ENCODE measurements at places on chromosomes 2 and 18.

DNA sequence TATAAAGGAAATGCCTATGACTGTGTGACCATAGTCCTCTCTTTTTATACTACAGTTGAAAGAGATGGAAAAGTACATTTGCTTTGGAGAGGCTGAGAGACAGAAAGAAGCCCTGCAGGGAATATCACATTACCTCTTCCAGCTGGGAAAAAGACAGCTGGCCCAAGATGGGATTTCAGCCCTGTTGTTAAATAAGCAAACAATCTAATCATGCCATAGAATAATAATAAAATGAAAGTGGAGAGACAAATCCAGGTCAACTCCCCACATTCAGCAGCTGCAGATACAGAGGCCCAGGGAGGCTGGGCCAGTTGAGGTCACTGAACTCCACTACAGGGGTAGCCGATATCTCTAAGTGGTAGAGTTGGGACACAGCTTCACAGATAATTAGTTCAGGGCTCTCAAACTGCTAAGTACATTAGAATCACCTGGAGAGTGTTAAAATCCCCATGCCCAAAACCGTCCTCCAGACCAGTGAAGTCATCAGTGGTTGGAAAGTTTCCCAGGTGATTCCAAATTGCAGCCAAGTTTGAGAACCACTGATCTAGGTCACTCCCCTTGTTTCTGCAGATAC, 81.9 kb downstream of the MOGAT1 start:
- DNase-seq: no peak

GRCh38 chr2:8612734-8613179, 69.1 kb upstream of the ID2 start:
- DNase-seq: no peak

DNA sequence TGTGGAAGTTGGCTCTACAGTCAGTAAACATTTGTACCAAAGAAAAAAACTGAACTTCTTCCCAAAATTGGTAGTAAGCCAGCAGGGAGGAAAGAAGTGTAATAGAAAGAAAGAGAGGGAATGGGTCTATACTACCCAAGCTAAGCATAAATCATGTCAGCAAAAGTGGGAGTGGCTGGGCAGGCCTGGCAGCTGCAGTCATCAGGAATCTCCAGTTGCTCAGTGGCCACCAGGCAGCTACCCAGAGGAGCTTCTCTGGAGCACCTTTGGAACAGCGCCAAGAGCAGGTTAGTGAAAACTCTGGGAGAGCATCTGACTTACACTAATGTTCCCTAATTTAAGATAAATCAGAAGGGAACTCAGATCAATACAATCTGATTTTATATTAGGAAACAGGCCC, 14.3 kb downstream of the FRZB start:
- peak; percentile 47 for DNase-seq

DNA sequence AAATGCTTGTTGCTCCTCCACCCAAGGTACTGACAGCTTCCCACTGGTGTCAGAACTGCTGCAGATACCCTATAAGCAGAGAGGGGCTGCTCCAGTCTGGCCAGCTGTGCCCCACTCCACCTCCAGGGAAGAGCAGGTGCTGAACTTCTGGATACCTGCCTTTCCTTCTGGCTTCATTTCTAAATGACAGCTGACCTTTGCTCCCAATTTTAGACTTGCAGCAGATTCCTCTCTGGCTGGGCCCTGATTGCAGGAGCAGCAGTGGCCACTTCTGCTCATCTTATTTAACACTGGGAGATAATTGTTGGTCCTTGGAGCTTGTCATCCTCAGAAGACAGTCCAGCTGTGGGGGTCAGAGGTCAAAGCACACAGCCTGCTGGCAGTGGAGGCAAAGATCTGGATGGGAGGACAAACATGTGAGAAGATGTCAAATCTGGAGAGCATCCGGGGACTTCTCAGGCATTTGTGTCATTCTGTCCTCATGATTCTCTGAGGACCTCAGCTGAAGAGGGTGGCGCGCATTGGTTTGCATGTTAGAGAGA, 38.9 kb downstream of the SETBP1 start:
- DNase-seq: no peak

DNA sequence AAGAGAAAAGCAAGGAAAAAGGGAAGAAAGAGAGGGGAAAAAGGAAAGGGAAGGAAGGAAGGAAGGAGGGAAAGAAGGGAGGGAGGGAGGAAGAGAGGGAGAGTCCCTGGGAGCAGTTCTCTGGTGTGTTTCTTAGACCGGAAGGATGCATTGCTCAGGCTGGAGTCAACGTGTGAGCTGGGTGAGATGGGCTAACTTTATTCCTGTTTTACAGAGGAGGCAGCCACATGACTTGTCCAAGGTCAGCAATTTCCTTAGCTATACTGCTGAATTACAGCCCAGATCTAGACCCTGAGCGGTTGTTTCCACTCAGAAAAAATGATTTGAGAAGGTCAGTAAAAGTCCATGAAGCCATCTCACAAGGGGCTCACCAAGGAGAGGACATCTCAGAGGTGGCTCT, 86.6 kb upstream of the APCDD1 start:
- no peak for DNase-seq

- DNase-seq: no peak
Measured at GRCh38 chr18:78857314-78858150, 122.1 kb upstream of the SALL3 start.

DNA sequence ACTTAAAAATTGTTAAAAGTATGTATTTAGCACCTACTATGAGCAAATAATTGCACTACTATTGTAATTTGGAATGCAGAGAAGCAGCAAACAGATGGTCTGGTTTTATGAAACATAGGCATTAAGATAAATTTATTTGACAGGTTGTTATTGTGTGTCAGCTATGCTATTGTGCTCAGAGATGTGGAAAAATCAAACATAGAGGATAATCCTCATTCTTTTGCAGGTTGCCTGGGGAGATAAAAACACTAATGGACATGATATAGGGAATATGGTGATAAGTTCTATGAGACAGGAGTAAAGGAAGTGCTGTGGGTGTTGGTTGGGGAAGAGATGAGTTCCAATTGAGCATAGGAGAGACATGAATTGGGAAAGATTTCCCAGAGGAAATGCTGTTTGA, 71.3 kb downstream of the PPP1R1C start:
- no peak for DNase-seq

DNA sequence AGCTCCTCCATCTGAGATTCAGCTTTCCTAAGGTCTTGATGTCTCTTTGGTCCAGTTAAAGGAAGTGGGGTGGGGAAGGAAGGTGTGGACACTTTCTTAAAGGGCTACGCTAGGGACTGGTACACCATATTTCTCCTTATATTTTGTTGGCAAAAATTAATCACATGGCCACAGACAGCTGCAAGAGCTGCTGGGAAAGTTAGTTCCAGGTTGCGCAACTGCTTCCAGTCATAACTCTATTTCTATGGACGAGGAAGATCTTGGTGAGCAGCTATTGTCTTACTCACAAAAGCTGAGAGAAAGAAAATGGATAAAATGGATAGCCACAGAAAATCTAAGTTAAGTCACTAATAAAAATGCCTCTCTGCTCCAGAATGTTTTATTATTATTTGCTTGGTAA, 60.7 kb upstream of the PPM1B start:
- no peak for DNase-seq

DNA sequence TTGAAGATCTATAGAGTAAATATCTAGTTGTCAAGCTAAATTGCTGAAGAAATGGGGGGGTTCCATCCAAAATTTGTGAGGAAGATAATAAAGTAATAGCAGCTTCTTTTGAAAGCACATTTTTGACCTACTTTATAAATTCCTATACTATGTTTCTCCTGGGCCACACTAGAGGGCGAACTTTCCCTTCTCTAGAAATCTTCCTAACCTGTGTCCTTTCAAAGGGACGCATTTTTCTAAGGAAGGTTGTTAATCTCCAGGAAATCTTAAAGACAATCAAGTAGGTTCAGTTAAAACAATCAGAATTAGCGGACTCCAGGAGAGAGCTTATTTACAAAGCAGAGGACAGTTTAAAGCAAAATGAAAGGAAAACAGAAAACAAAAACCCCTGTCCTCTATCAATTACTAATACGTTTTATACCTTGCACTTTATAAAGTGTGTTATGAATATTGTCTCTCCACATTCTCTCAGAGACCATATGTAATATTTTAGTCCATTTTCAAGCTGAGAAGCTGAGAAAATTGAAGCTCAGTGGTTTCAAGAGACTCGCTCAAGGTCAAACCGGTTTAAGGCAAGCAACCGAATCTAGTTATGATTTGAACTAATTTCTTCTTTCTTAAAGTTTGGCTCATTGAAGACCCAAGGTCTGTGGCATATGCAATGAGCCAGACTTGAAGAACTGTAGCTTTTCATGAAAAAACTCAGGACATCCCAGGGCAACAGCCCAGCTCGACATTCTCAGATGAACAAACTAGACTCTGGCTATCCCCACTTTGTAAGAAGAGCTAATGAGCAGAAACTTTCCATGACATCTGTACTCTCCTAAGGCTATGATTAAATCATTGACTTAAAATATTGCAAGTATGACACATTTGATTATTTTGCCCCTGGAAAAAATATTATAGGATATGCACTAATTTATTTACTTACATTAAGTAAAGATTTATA, 273.6 kb downstream of the PAX3 start:
- DNase-seq: peak; percentile 51

GRCh38 chr2:121777699-121778058, 22.2 kb downstream of the TSN start:
- DNase-seq: peak; percentile 42

DNA sequence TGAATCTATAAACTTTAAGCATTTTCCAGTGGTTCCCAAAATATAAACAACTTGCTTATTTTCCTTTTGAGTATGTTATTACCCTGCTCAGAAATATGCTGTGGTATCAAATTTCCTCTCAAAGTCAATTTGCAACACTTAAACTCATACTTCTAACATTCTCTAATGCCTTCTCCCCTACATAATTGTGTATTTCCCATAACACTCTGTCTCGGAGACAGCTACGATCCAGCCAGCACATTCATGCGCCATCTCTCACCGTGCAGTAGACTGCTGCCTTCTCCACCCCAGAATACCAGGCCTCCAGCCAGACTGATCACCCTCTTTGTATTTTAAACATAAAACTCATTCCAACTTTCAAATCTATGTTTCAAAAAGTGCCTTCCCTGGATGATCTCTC, 41.8 kb downstream of the TIMM21 start:
- no peak for DNase-seq

GRCh38 chr2:106695919-106696318, 190.0 kb downstream of the ST6GAL2 start:
- DNase-seq: no peak

DNA sequence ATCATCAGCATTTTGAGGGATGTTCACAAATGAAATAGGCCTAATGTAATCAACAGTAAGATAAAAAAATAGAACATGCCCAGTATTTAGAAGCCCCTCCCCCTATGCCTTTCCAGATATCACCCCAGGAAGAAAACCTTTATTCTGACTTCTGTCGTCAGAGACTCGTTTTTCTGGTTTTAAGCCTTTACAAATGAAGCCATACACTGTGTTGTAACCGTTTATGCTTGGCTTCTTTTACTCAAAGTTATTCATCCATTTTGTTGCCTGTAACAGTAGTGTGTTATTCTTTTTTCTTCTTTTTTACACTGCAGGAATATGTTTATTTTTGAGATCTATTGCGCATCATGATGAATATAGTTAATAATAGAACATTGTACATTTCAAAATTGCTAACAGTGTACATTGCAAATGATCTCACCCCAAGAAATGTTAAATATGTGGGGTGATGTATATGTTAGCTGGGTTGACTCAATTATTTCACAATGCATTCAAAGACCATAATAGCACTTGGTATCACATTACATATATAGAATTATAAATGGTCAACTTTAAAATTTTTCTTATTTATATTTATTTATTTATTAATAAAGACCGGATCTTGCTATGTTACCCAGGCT, 28.1 kb upstream of the PNPT1 start:
- no peak for DNase-seq

- peak; percentile 89 for DNase-seq
Measured at GRCh38 chr2:23669413-23670244, 257.3 kb downstream of the ATAD2B start.

GRCh38 chr2:47601568-47601967, 181.4 kb upstream of the MSH6 start:
- DNase-seq: no peak

GRCh38 chr2:182406221-182406620, 20.6 kb downstream of the PDE1A start:
- DNase-seq: no peak

DNA sequence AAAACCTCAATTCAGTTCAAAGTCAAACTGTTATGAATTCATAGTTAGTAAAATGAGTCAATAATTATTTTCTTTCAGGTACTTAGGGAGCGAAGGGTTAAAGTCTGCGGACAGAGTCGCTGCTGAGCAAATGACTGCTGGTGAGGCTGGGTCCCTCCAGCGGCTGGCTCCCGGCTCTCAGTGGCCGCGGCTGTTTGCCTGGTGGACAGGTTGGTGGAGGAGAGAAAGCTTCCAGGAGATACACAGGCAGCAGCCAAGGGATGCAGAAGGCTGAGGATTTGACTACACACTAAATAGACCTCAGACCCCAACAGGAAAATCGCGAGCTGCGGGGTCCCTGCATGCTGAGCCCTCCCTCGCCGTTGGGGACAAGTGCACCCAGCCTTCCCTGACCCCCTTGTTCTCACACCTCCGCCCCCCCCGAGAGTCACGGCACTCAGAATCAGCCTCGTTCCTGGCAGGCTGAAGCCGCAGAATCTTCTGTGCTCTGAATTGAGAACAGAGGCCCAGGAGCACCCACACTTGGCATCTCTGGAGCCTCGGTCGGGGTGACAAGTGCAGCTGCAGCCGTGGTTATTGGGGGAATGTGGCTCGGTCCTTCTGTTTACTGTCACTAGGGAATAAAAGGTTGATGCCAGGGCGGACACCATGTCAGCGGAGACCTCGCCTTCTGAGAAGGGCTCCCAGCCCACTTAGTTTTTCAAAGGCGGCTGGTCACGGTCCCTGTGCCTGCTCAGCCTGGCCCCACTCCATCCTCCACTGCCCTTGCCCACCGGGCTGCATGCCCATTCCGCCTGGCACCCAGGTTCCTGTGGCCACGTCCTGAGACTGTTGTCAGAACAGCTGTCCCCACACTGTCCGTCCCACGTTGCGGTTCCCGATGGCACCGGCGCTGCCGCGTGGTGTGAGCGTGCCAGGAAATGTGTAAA, 74.0 kb downstream of the SLC66A2 start:
- no peak for DNase-seq

GRCh38 chr2:236284208-236284607, 20.0 kb upstream of the ASB18 start:
- DNase-seq: no peak
